ENCODE measurements at places on chromosomes 2 and 18. TPM values are rescaled to one million over a fixed set of nuclear protein-coding genes. Genes with fewer than 3 reads are reported as not detected.
A peak's percentile ranks its signal among the peaks of the same experiment; 100 is the strongest.

The STARD6 gene
- 0.26 TPM for total RNA-seq

DNA sequence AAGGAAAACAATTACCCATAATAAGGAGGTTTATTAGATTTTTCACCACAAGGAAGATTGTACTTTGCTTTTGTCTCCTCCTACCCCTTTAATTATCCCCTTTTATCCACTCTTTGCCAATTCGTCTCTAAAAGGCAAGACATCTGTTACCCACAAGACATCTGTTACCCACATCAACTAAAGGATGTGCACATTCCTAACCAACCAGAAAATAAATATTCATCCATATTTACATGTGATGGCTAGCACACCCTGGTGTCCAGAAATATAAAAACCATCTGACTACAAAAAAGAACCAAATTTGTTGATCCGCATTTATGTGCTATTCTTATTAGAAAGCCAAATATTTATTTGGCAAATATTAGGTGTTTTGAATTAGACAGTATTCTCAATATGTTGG lies 35.7 kb downstream of the ACVR1C start:
- DNase-seq, result peak; percentile 4

GRCh38 chr2:170101789-170102188 lies 76.2 kb upstream of the MYO3B start:
- DNase-seq, result no peak

The TSGA10 gene
- total RNA-seq, result 2.0 TPM

GRCh38 chr2:128379021-128380015 lies 60.6 kb upstream of the HS6ST1 start:
- DNase-seq, result no peak

DNA sequence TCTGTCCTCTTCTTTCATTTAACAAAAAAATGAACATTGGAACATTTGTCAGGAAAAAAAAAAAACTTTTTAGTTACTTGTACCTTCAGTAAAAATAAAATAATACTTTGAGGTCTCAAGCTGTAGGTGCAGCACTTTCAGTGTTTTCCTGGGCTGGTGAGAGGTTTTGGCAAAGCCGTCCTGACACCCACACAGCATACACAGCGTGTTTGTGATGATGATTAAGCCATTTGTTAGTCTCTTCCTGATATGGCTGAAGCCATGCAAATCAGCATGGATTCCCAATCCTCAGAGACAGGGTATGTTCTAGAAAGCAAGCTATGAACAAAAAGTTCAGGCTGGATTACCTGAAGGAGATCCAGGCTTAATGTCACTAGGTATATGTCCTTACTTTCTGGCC lies 236.8 kb downstream of the ZNF516 start:
- DNase-seq, result no peak

The SLC5A7 gene
- total RNA-seq, result not detected

DNA sequence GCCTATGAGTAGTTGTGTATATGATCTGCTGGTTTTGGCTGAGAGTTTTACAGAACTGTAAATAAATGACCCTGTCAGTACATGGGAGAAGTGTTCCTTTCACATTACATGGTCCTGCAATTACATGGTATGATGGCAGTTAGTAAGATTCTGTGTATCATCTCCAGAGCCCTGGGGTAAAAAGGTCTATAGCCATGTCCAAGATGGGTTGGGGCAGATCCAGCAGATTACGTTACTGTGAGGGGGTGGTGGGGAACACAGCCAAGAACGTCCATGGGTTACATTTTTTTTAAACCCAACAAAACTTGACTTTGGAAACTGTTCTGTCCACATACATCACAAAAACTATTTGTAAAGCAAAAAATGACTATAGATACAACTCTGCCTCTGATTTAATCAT lies 64.2 kb upstream of the LMAN1 start:
- DNase-seq, result no peak

DNA sequence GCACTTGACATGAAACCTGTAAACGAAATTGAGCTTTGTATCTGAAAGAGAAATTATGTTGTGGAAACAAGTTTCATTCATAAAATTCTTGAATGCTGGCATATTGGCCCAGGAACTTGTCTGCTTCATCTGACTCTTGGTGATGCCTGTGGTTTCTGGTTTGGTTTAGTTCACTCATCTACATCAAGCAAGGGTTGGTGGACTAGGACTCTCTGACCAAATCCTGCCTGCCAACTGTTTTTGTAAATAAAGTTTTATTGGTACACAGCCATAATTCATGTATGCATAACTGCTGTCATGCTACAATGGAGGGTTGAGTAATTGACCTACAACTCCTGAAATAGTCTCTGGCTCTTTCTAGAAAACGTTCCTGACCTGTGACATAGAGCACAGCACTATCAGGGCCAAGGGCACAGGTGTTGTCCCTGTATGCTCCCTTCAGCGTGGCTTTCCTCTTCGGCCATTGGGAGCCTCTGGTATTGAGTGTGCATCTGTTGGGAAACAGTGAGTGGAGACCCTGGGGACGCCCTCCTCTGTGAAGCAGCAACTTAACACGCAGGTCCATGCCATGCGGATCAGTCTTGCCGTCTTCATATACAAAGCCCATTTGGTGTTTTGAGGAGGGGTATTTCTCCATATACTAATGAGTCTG lies 226.3 kb downstream of the SH3RF3 start:
- no peak for DNase-seq

DNA sequence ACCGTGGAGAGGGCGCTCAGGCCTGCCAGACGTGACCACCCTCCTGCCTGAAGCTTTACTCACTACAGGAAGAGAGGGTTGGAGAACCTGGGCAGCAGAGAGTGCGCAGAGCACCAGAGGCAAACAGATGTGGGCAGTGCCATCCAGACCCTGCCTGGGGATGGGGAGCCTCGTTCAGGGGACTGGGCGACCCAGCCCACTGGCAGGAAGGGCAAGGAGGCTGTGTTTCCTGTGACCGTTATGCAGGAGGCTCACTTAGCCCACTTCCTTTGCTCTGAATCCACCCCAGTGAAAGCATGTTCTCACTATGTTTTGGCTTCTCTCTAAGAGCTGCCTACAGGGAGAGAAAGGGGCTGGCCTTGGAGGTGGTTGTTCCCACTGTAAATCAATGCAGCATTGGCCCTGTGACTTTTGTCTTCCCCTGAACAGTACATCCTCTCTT lies 23.0 kb upstream of the ACKR3 start:
- DNase-seq, result no peak

DNA sequence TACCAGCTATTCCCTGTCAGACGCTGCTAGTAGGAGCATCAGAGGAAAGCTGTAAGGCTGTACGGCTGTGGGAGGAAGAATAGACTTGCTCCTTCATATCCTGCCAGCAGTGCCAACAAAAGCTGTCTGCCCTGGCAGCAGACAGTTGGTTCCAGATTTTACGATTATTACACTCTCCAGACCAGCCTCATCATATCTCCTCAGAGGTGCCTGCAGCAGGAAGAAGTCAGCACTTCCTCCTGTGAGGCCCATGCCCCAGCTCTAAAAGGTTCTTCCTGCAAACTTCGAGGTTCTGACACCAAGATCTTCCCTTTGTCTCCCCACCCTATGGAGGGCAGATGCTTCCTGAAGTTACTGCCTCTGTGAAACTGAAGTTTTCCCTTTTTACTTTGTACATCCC lies 537.7 kb upstream of the PKDCC start:
- DNase-seq, result no peak

The SKOR2 gene
- total RNA-seq, result not detected

The CRYBA2 gene
- total RNA-seq, result not detected
